ENCODE measurements at places on chromosomes 4 and X.

DNA sequence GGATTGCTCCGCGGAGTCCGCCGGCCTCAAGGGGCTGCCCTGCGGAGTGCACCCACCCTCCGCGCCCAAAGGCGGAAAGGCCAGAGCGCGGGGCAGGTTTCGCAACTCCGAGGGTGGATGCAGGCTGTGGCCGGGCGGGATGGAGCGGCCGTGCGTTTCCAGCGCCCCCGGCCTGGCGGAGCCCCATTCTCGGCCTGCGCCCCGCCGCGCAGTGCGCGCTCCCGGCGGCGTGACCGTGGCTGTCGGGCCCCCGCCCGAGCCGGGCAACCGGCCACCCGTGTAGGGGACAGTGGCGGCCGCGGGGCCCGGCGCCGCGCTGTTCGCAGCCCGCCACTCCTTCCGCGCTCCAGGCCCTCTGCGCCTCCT is 331 bp downstream of the SETD7 start:
- no peak for DNase-seq

- DNase-seq = no peak
Measured at GRCh38 chrX:2434270-2435163, 66.3 kb downstream of the DHRSX start.

DNA sequence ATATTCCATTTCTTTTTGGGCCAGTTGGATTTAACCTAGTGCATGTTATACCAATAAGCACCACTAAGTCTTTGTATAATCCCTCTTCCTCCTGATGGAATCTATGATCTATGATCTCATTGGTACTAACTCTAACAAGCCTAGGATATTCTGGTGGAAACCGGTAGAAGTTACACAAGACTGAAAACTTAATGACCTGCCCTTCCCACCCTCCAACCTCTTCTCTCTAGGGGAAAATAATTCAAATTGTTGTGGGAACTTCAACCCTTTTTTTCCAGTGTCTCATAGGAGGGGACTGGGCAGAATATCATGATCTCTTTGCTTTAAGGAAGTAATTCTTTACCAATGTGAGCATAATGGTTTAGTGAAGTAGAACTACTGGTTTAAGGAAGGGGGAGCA is 289.5 kb upstream of the BOD1L1 start:
- DNase-seq = no peak

DNA sequence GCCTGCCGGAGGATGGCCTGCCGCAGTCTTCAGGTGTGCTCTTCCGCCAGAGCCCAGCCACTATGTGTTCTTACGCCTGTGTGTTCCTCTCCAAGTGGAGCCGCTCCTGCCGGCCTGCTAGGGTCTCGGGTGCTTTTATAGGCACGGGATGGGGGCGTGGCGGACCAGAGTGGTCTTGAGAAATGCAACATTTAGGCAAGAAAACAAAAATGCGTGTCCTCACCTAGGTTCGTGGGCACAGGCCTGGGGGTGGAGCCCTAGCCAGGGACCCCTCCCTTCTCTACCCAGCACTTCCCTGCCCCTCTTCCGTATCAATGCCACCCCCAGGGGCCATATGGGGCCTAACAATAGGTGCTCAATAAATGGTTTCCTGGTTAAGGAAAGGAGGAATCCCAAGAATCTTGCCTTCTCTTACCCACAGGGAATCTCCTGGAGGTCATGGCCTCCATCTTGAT is 34.4 kb upstream of the LRBA start:
- no peak for DNase-seq

DNA sequence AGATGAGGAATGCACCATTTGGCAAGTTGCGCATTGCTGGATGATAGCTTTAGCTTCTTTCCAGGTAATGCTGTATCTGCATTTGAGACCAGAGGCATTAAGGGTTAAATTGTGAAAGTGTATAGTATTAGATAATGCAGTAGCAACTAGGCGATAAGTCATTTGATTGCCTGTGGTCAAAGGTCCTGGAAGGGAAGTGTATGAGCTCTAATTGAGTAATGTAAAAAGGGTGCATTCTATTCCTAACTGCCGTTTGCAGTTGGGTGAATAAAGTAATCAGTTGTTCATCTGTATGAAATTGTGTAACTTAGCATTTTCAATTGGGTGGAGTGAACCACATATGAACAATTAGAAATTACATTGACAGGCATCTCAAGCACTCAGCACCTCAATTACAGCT is 54.5 kb upstream of the WDR1 start:
- DNase-seq = no peak

GRCh38 chr4:33161202-33161601 is 2441.0 kb downstream of the PCDH7 start:
- DNase-seq = no peak
